Stomach (tissue), 19 donors: ENCODE measurements at places on chromosomes 5 and 9. TPM values are rescaled to one million over a fixed set of nuclear protein-coding genes. Genes with fewer than 3 reads are reported as not detected.

GRCh38 chr5:24644761-24645160, at the start of gene CDH10:
TSS of gene CDH10 (minus strand) at chr5:24644978. CDS start at chr5:24593490, 51,488 bp downstream.
- H3K27ac ChIP-seq = no peak within 1 kb of the TSS
- peak; percentile 81 for DNase-seq
- no peaks in the 10 kb centered on the region for H3K36me3 ChIP-seq
- peaks cover 14% of the 10 kb centered on the region for H3K27me3 ChIP-seq
- no peaks in the 10 kb centered on the region for H3K4me1 ChIP-seq

DNA sequence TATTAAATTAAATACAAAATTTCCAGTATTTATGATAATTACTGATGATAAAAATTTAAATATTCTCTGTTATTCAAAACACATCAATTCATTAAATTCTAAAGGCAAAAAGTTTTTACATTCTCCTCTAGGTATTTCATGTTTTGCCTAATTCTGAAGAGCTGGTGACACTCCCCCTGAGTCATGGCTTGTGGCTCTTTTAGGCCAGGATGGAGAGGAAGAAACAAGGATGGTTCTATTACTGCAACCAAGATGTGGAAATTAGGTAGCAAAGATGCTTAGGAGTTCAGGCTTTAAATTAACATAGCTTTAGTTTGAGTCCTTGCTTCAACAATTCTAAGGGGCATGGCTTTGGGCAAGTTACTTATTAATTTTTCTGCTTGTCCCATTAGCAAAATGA, 1295.8 kb downstream of the EFNA5 start:
- H3K4me3 ChIP-seq = no peak overlapping the region
- no peaks in the 10 kb centered on the region for H3K27me3 ChIP-seq
- no peaks in the 10 kb centered on the region for H3K36me3 ChIP-seq
- no peak overlapping the region for H3K27ac ChIP-seq
- no peak for DNase-seq
- H3K4me1 ChIP-seq = no peaks in the 10 kb centered on the region

GRCh38 chr5:149134778-149135500, 6.4 kb upstream of the ABLIM3 start:
- H3K4me3 ChIP-seq = no peak overlapping the region
- H3K27me3 ChIP-seq = no peaks in the 10 kb centered on the region
- no peak overlapping the region for H3K27ac ChIP-seq
- no peaks in the 10 kb centered on the region for H3K4me1 ChIP-seq

DNA sequence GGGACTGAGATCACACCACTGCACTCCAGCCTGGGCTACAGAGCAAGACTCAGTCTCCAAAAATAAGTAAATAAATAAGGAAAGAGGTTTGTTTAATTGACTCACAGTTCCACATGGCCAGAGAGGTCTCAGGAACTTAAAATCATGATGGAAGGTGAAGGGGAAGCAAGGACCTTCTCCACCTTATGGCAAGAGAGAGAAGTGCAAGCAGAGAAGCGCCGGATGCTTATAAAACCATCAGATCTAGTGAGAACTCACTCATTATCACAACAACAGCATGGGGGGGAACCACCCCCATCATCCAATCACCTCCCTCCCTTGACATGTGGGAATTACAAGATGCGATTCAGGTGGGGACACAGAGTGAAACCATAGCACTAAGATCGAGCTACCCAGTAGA, 22.8 kb upstream of the RGMB start:
- DNase-seq = no peak
- no peak overlapping the region for H3K4me3 ChIP-seq
- no peaks in the 10 kb centered on the region for H3K27me3 ChIP-seq
- no peaks in the 10 kb centered on the region for H3K36me3 ChIP-seq
- no peak overlapping the region for H3K27ac ChIP-seq

The ARL14EPL gene
- total RNA-seq = not detected

The PCDHB12 gene
- total RNA-seq = not detected

DNA sequence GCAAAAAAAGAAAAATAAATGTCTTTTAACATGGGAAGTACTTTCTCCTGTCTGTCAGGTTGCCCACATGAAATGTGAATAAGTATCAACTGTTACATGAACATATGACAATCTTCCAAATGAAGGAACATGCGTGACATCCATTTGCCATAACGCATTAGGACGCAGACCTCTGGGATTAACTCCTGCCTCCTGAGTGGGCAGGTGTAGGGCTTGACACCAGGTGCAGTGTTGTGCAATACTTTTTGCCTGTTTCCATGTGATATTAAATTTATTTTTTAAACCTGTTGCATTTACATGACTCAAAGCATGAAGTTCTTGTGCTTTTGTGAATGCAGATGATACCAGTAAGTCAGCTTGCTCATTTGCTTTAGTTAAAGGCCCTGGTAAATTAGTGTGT, 8.7 kb upstream of the TMEM141 start:
- peaks cover 2% of the 10 kb centered on the region for H3K4me1 ChIP-seq
- no peaks in the 10 kb centered on the region for H3K36me3 ChIP-seq
- DNase-seq = no peak
- H3K27me3 ChIP-seq = no peaks in the 10 kb centered on the region
- H3K27ac ChIP-seq = no peak overlapping the region

DNA sequence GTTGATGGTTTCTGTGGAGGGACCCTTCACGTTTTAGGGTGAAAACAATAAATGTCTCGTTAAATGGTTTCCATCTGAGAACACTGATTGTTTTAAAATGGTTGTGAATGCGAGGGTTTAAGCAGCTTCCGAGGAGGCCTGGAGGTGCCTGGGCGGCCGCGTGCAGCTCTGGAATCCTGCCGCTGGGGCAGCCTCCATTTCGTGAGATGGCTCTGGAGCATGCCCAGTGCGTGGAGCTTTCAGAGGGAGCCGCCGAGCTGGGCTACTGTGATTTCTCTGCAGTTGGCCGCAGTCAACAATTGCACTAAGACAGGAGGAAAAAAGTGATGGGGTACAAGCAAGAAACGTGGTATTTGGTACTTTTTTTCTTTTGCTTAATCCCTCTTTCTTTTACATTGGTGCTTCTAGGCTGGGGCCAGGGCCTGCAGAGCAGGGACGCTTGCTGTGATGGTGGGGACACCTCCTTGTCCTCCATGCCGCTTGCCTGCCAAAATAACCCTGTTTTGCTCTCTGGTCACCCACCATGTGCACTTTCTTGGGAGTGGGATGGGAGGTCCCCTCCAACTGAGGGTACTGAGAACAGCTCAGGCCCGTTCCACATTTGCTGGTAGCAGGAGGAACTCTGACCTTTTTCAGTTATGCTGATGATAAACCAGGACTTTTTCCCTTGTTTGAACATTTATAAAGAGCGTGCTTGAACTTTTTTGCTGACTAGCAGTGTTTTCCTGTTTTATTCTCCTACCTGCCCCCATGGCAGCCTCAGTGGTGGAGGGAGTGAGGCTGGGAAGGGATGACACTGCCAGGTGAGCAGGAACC, 47.1 kb downstream of the EHMT1 start:
- no peak overlapping the region for H3K4me3 ChIP-seq
- peaks cover 47% of the 10 kb centered on the region for H3K4me1 ChIP-seq

DNA sequence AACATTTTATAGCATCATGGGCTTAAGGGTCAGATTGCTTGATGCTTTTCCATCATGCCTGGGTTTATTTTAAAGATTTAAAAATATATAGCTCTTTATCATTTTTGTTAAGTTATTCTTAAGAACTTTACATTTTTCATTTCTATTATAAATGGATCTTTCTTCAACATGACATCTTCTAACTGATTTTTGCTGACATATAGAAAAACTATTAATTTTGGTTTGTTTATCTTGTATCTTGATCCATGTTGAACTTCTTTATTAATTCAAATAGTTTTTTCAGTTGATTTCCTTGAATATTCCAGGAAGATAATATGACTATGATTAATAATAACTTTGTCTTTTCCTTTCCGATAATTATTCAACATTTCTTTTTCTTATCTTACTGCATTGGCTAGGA, 237.9 kb upstream of the CLINT1 start:
- H3K4me3 ChIP-seq = no peak overlapping the region
- DNase-seq = no peak
- H3K27ac ChIP-seq = no peak overlapping the region
- H3K4me1 ChIP-seq = no peaks in the 10 kb centered on the region
- H3K27me3 ChIP-seq = no peaks in the 10 kb centered on the region

- no peak overlapping the region for H3K4me3 ChIP-seq
- no peaks in the 10 kb centered on the region for H3K4me1 ChIP-seq
- H3K27me3 ChIP-seq = no peaks in the 10 kb centered on the region
- H3K36me3 ChIP-seq = no peaks in the 10 kb centered on the region
- no peak overlapping the region for H3K27ac ChIP-seq
Measured at GRCh38 chr9:68643901-68644809, 60.9 kb upstream of the PIP5K1B start.

- no peaks in the 10 kb centered on the region for H3K27me3 ChIP-seq
- H3K4me1 ChIP-seq = peaks cover 5% of the 10 kb centered on the region
- H3K4me3 ChIP-seq = no peak overlapping the region
- H3K27ac ChIP-seq = no peak overlapping the region
- DNase-seq = no peak
- H3K36me3 ChIP-seq = no peaks in the 10 kb centered on the region
Measured at GRCh38 chr5:77748160-77748559, 28.0 kb downstream of the TBCA start.

DNA sequence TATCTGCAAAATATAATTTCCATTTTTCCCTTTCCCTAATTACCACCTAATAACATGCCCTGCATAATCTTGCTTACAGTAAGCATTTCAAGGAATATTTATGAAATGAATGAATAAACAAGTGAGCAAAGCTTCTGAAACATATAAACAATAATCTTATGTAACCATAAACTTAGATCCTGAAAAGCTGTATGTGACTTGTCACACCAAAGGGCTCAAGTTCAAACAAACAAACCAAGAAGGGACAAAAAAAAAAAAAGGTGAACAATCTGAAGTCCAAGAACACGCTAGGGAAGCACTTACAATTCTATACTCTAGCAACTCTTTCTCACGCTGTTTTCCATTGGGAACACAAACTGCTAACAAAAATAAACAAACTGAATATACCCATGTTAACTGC, 36.3 kb downstream of the PLPP1 start:
- H3K4me1 ChIP-seq = peaks cover 73% of the 10 kb centered on the region
- no peak for DNase-seq
- no peak overlapping the region for H3K4me3 ChIP-seq
- H3K27ac ChIP-seq = no peak overlapping the region
- no peaks in the 10 kb centered on the region for H3K27me3 ChIP-seq

The RALGDS gene
- total RNA-seq = 41.4 TPM
